ENCODE measurements at places on chromosomes 11 and 22. TPM values are rescaled to one million over a fixed set of nuclear protein-coding genes. Genes with fewer than 3 reads are reported as not detected.

BCL2L13 gene
- total RNA-seq: 30.0 TPM

KCTD17 gene
- 23.2 TPM for total RNA-seq

LMO1 gene
- not detected for total RNA-seq

RELT gene
- 21.6 TPM for total RNA-seq

UQCC3 gene
- 8.1 TPM for total RNA-seq

MRPL16 gene
- 60.9 TPM for total RNA-seq

FAM168A gene
- total RNA-seq: 27.3 TPM

CCDC87 gene
- total RNA-seq: 0.07 TPM

UPK3A gene
- total RNA-seq: not detected

DMC1 gene
- 8.1 TPM for total RNA-seq

RIMBP3C gene
- 0.89 TPM for total RNA-seq

All from activated naive CD4-positive, alpha-beta T cell treated with anti-CD3 and anti-CD28 coated beads, Interleukin-2, amount 10 ng/mL, durations not matched to agents 5 hours and 36 hours (primary cell).